ENCODE measurements at places on chromosomes 16 and 17.

GRCh38 chr16:85170066-85170491, 57.8 kb upstream of the CIBAR2 start:
- DNase-seq: no peak

- DNase-seq: no peak
Measured at GRCh38 chr17:34865716-34866115, 95.5 kb downstream of the CCT6B start.

DNA sequence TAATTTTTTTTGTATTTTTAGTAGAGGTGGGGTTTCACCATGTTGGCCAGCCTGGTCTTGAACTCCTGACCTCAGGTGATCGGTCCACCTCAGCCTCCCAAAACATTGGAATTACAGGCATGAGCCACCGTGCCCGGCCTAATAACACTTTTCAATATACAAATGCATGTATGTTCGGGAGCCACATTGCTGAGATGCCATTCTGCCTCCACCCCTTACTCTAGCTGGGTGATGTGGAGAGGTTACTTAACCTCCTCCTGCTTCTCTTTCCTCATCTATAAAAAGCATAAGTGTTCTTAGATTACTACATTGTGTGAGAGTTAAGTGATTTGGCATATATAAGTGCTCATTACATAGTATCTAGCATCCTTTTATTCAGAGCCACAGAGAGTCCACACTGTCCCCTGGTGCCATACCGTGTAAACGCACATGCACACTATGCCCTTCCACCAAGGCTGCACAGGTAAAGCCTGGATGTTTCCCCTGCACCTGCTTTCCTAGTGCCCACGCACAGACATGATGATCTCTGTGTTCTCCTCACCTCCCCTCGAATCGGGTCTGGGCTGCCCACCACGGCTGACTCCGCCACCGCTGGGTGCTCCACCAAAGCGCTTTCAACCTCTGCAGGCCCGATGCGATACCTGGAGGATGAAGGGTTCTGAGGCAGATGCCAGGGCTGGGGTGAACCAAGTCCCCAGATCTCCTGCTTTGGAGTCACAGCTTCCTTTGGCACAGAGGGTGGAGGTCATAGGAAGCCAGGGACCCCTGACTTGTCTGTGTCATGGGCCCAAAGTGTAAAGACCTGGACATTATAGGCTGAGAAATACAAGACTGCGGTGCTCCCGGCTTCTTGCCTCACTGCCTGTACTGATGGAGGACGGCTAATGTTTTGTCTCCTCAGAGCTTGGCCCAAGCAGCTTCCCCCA, 49.0 kb upstream of the ACSM2B start:
- no peak for DNase-seq

- no peak for DNase-seq
Measured at GRCh38 chr16:71630808-71631207, 4.8 kb downstream of the MARVELD3 start.

- DNase-seq: peak; percentile 21
Measured at GRCh38 chr16:1825864-1826690, 548 bp downstream of the HAGH start.

GRCh38 chr17:21177854-21178600, 35.9 kb downstream of the TMEM11 start:
- DNase-seq: no peak

DNA sequence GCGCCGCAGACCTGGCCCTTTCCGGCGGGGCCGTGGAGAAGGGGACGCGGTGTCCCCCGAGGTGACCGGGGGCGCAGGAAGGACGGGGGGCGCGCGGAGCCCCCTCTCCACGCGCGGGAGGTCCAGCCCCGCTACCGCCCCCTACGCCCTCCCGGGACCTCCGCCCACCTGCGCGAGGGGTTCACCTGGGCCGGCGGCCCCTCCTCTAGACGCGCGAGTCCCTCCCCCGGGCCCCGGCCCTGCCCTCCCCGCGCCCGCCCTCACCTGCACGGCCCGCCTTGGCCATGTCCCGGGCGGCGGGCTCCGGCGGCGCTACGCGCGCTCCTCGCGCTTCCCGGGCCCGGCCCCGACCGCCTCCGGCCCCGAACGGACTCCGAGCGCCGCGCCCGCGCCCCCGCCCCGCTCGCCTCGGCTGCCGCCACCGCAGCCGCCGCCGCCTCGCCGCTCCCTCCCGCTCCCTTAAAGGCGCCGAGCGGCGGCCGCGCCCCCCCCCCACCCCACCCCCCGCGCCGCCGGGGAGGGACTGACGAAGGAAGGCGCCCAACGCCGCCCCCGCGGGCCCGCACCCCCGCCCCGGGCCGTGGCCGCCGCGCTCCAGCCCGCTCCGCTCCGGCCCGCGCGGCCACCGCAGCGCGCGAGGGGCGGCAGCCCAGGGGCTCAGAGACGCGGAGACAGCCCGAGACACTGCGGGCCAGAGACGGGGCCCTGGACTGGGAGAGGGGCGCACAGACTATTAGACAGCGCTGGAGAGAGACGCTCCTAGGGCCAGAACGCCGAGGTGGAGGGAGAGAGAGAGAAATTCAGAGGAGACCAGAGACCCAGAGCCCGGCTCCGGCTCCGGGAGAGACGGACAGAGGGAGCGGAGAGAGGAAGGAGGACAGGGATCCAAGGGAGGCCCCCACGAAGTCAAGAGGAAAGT, at the start of gene PITPNM3:
TSS of gene PITPNM3 (minus strand) at position 435 of the 919 bp plus-strand sequence. CDS start at position 286, 149 bp downstream.
- no peak for DNase-seq

- DNase-seq: no peak
Measured at GRCh38 chr16:89113152-89113547, 19.5 kb downstream of the ACSF3 start.

Measured in activated naive CD8-positive, alpha-beta T cell treated with anti-CD3 and anti-CD28 coated beads, Interleukin-2, amount 50 U/mL, for 16 hours (primary cell).